ENCODE measurements at places on chromosomes 4 and X. TPM values are rescaled to one million over a fixed set of nuclear protein-coding genes. Genes with fewer than 3 reads are reported as not detected.
A peak's percentile ranks its signal among the peaks of the same experiment; 100 is the strongest.

- no peak overlapping the region for H3K27ac ChIP-seq
- no peaks in the 10 kb centered on the region for H3K4me1 ChIP-seq
- no peaks in the 10 kb centered on the region for H3K36me3 ChIP-seq
- DNase-seq = no peak
- no peaks in the 10 kb centered on the region for H3K27me3 ChIP-seq
Measured at GRCh38 chr4:81257021-81257420, 42.0 kb upstream of the PRKG2 start.

DNA sequence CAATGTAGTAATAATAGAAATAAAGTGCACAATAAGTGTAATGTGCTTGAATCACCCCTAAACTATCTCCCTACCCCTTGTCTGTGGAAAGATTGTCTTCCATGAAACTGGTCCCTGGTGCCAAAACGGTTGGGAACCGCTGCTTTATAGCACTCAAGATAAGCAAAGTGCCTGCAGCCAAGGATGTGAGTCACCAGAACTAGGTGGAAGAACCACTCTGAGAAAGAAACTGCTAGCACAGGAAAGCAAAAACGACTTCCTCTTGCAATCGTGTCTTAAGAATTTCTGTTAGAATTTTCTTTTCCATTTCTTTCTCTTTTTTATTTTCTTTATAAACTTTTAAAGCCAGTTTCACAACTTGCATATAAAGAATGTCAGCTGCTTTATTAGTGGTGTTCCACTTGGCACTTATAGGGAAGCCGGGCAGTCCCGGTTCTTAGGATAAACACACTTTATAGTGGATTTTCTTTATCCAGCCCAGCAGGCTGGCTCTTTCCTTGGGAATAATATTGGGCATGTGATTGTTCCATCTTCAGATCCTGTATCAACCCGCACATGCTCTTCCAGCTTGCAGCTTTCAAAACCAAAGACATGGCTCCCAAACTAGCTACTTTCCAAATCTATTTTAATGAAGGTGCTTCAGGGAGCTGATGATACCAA, 32.3 kb upstream of the CXCL8 start:
- H3K27ac ChIP-seq = peak overlapping the region; percentile 64
- H3K36me3 ChIP-seq = no peaks in the 10 kb centered on the region
- H3K4me3 ChIP-seq = no peak overlapping the region
- no peaks in the 10 kb centered on the region for H3K27me3 ChIP-seq
- no peaks in the 10 kb centered on the region for H3K4me1 ChIP-seq
- DNase-seq = peak; percentile 73

DNA sequence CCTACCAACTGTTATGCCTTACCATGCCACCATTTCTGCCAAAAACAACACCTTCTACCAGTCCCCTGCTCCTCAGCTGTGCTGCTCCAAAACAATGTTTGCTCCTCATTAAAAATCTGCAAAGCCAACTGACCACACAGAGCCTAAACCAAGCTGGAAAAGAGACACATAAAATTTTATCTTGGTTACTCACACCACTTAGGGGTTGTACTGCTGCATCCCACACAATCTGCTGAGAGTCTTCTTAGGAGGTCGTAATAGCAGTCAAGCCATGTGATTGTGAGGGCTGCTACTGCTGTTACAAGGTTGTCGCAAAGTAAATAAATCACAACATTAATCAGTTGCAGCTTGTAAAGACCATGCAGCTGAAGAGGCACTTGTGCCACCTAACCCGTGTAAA, 607.4 kb upstream of the FAM241A start:
- no peaks in the 10 kb centered on the region for H3K36me3 ChIP-seq
- no peak overlapping the region for H3K4me3 ChIP-seq
- H3K27me3 ChIP-seq = no peaks in the 10 kb centered on the region
- H3K4me1 ChIP-seq = no peaks in the 10 kb centered on the region
- no peak overlapping the region for H3K27ac ChIP-seq

DNA sequence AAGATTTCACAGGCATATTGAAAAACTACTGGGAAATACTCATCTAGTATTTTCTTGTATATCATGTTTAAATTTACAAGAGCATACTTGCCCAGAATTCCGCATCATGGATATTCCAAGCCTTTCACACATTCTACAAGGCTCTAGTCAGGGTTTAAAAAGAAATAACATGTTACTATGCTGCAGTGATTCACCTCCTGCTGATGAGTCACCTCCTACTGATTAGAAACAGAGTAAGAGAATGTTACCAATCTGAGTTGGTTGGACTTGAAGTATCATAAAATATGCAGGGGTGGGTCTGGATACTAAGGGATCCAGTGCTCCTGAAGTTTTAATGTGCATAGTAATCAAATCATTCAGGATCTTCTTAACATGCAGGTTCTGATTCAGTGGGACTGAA, 192.0 kb upstream of the ANK2 start:
- DNase-seq = no peak
- H3K4me1 ChIP-seq = peaks cover 58% of the 10 kb centered on the region
- peak overlapping the region; percentile 69 for H3K27ac ChIP-seq
- no peaks in the 10 kb centered on the region for H3K36me3 ChIP-seq
- no peak overlapping the region for H3K4me3 ChIP-seq

Gene CLDN34
- not detected for polyA plus RNA-seq

DNA sequence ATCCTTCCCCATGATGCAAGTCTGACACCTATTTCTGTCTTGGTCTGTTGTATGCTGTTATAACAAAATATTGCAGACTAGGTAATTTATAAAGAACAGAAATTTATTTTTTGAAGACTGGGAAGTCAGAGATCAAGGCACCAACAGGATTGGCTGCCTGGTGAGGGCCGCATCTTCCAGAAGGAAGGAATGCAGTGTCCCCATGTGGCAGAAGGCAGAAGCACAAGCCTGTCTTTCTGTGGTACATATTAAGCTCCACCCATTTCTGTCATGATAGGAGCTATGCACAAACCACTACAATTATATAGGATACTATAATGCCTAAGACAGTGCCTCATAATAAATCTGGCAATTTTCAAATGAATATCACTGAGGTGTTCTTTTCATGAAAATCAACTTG, 502.3 kb upstream of the DIAPH2 start:
- H3K4me3 ChIP-seq = no peak overlapping the region
- H3K4me1 ChIP-seq = no peaks in the 10 kb centered on the region
- H3K36me3 ChIP-seq = no peaks in the 10 kb centered on the region
- no peak for DNase-seq

Gene IQCM
- 0.41 TPM for polyA plus RNA-seq

Gene CAPN6
- polyA plus RNA-seq = 1.2 TPM

Gene ADGRA3
- 6.0 TPM for polyA plus RNA-seq

Gene HTN3
- polyA plus RNA-seq = not detected

Gene PTCHD1
- 0.28 TPM for polyA plus RNA-seq

- no peaks in the 10 kb centered on the region for H3K36me3 ChIP-seq
- no peaks in the 10 kb centered on the region for H3K4me1 ChIP-seq
- H3K4me3 ChIP-seq = no peak overlapping the region
- no peak for DNase-seq
Measured at GRCh38 chrX:16113978-16114565, 9.3 kb upstream of the GRPR start.

Data from sigmoid colon (tissue), 7 donors.